Daoy (cell line): ENCODE measurements at places on chromosomes 3 and 15.
A peak's percentile ranks its signal among the peaks of the same experiment; 100 is the strongest.

- peak; percentile 9 for DNase-seq
These were observed 112.5 kb downstream of the ZIC1 start for GRCh38 chr3:147521646-147522045.

DNA sequence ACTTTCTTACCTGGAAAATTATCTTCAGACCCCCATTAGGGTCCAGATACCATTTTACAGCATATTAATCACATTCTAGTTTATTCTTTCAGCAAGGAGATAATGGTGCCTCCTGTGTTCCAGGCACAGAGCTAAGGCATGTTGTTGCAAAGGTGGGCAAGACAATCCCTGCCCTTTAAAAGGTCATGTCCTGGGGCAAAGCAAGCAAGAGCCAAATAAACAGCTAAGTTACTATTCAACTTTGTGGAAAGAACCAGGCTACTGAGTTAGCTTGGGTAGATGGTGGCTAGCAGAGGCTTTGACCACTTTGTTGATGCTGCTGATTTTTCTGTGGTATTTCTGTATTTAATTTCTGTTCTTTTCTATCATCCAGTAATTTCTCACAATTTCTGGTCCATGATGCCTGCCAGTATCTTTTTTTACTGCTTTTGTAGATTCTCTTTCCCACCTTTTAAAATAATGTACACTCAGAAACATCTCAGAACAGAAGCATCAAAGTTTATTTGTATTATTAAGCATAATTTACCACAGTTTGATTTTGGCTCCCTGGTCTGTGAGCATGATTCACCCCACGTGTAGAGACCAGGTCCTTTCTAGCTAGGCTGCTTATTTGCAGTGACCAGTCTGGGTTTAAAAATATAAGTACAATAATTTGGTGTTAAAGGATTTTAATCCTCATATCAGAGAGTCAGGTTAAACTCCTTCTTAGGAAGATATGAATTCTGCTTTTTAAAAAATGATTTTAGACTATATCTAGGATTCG is 71.5 kb downstream of the LRRC28 start:
- DNase-seq = peak; percentile 17

GRCh38 chr15:40955930-40956540 is 2.8 kb downstream of the CHAC1 start:
- no peak for DNase-seq

GRCh38 chr3:3636815-3637214 is 162.4 kb upstream of the LRRN1 start:
- no peak for DNase-seq

DNA sequence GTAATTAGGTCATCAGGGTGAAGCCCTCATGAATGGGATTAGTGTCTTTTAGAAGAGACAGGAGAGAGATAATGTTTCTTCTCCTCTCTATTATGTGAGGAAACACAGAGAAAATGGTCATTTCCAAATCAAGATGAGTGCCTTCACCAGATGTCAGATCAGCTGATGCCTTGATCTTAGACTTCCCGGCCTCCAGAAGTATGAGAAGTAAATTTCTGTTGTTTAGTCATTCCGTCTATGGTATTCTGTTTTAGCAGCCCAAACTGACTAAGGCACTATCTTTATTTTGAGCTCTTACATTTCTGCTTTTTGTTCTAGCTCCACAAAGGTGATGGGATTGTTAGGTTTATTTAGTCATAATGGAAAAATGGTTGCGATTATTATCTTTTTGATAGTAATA is 273.2 kb upstream of the GADL1 start:
- DNase-seq = no peak

DNA sequence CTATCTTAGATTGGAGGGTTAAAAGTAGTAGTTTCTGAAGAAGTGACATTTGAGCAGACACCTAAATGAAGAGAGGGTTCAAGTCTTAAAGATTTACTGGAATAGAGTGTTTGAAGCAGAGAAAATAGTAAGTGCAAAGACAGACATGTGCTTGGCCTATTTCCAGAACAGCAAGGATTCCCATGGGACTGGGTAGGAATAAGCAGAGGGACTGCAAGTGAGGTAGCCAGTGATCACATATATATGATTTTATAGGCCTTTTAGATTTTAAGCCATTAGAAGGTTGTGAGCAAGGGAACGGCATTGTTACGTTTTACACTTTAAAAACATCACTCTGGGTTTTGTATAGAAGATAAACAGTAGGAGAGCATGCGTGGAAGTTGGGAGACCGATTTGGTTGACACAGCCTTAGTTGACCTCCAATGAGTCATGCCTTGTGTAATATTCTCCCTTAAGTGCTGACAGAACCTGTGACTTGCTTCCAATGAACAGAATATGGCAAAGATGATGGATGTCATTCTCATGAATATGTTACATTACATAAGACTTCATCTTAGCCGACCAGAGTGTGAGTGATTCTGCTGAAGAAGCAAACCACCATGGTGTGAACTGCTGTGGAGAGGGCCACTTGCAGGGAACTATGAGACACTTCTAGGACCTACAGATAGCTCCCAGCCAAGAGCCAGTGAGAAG is 37.1 kb upstream of the SLC4A7 start:
- peak; percentile 60 for DNase-seq

DNA sequence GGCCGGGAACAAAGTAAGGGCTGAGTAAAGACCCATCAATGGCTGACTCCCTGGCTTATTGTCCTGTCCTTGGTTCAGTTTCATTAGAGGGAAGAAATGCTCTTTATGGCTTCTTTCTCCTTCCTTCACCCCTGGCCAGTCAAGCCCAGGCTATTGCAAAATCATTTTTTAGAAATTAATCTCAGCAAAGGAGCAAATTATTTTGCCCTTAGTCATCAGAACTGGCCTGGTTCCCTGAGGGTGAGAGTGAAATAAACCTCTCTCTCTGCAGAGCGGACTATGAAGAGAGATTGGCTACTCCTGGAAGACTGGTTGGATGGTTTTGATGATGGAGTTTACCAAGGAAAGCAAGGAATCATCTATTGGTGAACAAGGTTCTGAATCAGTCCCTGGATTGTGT is 52.7 kb upstream of the OXTR start:
- DNase-seq = no peak

- DNase-seq = peak; percentile 29
These were observed 45.6 kb upstream of the LDHAL6B start for GRCh38 chr15:59160880-59161593.

DNA sequence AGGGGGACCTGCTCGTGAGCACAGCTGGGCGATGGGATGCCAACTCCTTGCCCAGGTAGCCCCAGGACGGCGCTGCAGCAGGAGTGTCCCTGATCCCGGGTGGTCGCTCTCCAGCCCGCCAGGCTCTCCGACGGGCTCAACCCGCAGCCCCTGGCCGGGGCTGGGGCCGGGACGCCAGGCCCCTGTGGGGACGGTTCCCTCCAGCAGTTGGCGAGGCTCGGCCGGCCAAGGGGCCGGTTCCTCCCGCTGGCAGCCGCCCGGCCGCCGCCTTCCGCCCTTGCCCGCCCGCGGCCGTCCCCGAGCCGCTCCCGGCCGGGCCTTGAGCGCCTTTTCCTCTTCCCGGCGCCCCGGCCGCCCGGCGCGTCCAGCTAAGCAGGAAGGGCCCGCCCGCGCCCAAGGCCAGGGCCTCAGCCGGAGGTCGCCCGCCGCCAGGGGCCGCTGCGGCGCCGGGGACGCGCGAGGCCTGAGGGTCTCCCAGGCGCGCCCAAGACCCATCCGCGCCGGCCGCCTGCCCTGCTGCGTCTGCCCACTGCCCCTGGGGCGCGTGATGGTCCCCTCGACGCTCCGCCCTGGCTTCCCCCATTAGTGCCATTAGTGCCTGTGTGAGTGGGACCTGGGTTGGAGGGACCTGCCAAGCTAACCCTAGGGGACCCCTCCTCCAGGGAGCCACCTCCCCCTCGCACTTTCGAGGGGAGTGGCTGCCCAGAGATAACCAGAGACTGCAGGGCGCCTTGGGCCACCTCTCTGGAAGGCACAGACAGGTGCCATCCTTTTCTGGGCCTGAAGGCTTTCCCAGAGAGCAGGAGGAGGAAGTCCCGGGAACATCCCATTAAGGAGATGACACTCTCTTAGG is 106.4 kb downstream of the FBLN2 start:
- peak; percentile 59 for DNase-seq

DNA sequence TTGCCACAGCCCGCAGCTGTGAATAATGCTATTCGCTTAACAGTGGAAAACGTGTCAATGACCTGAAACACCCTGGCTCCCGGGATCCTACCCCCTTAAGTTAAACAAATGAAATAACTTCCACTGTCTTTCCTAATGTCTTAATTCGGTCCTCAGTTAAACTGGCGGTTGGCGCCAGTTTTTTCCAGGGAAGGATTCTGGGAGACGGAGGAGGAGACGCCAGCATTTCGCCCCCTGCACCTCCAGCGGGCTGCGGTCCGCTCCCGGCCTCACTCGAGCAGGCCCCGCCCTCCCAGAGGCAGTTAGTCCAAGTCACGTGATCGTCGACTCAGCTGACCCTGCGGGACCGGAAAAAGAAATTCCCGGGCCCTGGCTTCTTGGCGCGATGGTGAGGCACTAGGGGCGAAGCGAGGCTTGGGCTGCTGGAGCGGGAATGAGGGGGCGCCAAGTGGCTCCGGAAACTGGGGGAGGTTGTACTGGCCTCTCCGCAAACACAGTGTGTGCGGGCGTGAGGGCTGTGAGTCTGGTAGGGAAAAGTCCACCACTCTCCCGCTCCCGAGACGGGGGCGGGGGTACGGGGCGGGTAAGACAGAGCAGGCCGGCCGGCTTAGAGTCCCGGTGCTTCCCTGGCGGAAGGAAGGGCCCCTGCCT is at the start of gene COMMD4:
COMMD4 (plus strand) TSS at position 359 of the 651 bp plus-strand sequence; CDS start at position 386, 27 bp downstream.
- DNase-seq = peak; percentile 97

DNA sequence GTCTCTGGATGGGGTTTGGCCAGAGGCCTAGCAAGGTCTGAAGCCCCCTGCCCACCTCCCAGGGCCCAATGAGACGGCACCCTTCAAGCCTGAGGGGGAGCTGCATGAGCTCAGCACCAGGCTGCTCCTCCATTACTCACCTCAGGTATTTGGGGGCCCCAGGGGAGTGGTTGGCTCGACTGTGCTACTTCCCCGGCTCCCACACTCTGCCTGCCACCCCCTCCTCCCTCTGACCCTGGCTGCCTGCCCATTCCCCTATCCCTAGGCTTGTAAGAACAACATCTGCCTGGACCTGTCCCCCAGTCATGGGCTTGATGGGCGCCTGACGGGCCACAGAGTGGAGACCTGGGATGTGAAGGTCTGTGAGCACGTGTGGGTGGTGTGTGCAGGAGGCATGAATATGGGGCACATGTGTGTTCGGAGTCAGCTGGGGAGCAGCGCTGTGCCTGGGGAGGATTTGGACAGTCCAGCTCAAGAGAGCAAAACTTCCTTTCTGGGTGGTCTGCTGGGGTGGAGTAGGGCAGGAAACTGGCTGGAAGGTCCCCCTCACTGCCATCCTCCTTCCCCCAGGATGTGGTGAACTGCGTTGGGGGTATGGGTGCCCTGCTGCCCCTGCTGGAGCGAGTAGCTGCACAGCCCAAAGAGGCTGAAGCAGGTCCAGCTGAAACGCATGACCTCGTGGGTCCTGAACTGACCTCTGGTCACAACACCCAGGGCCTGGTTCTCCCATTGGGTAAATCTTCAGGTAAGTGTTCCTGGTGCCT is 17.4 kb downstream of the NBEAL2 start:
- DNase-seq = no peak

GRCh38 chr3:43926055-43926454 is 235.3 kb downstream of the ABHD5 start:
- no peak for DNase-seq

DNA sequence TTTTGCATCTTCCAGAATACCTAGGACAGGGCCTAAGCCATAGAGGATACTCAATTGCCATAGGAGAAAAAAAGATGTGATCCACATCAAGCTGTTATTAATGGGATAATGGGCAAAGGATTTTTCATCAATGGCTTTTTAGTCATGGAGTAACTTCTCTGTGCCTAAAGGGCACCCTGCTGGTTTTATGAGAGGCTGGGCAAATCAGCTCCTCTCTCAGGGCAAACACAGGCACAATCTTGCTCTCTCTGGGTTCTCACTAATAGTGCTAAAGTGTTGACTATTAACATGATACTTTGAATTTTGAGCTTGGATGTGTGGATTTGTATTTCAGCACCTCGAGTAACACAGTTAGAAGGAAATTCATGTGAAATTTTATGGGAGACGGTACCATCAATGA is 67.6 kb downstream of the GHSR start:
- no peak for DNase-seq

DNA sequence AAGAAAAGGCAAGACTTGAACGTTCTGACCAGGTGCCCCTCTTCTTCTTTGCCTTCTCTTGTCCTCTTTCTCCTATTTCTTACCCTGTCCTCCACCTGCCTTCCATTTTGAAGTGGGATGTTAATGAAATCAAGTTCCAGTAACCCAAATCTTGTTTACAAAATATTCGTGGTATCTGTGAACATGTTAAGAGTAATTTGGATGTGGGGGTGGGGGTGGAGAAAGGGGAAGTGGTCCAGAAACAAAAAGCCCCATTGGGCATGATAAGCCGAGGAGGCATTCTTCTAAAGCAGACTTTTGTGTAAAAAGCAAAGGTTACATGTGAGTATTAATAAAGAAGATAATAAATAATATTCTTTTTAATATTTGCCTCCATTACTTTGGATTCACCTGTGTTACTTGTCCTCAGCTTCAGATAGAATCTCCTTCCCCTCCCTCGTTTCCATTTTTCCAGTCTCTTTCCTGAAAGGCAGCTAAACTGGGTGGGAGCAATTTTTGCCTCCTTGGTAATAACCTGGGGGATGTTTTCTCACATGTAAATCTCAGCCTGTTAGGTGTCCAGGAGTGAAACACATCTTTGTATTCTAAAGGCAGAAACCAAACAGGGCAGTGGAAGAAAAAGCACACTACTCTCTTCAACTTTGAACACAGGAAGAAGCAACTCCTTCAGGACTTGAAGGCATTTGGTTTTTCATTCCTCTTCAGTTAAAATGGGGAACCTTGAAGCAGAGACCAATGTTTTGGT is 3.2 kb downstream of the CHST2 start:
- DNase-seq = no peak

DNA sequence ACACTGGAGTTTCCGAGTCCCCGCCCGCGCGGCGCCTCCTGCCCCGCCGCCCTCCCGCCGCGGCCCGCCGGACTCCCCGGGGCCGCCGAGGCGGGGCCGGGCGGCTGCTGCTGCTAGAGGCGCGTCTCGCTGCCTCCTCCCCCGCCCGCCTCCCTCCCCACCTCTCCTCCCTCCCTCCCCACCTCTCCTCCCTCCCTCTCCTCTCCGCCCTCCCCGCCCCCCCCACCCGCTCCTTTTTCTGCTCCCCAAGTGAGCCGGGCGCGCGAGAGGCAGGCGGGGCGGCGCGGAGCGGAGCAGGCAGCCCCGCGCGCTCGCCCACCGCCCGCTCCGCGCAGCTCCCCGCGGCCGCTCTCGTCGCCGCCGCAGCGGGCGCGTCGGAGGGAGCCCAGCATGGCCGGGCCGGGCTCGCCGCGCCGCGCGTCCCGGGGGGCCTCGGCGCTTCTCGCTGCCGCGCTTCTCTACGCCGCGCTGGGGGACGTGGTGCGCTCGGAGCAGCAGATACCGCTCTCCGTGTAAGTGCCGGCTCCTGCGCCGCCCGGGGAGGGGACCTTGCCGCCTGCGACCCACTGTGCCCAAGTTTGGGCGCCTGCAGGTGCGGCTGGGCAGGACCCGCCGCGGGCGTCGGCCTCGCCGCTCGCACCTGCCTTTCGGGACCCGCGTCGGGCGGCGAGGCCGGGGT is at the start of gene CACNA2D3:
CACNA2D3 (plus strand) TSS at position 229 of the 679 bp plus-strand sequence.
- peak; percentile 61 for DNase-seq

GRCh38 chr15:57003418-57003817 is 85.0 kb downstream of the TCF12 start:
- DNase-seq = peak; percentile 19
